ENCODE measurements at places on chromosomes 4 and X.

DNA sequence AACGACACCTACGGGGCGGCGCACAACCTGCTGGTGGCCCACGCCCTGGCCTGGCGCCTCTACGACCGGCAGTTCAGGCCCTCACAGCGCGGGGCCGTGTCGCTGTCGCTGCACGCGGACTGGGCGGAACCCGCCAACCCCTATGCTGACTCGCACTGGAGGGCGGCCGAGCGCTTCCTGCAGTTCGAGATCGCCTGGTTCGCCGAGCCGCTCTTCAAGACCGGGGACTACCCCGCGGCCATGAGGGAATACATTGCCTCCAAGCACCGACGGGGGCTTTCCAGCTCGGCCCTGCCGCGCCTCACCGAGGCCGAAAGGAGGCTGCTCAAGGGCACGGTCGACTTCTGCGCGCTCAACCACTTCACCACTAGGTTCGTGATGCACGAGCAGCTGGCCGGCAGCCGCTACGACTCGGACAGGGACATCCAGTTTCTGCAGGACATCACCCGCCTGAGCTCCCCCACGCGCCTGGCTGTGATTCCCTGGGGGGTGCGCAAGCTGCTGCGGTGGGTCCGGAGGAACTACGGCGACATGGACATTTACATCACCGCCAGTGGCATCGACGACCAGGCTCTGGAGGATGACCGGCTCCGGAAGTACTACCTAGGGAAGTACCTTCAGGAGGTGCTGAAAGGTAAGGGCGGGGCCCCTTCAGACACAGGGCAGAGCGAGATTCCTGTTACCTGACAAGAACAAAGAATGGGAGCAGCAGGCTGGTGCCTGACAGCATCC, 11.7 kb downstream of the RPL9 start:
- peak; percentile 55 for DNase-seq

DNA sequence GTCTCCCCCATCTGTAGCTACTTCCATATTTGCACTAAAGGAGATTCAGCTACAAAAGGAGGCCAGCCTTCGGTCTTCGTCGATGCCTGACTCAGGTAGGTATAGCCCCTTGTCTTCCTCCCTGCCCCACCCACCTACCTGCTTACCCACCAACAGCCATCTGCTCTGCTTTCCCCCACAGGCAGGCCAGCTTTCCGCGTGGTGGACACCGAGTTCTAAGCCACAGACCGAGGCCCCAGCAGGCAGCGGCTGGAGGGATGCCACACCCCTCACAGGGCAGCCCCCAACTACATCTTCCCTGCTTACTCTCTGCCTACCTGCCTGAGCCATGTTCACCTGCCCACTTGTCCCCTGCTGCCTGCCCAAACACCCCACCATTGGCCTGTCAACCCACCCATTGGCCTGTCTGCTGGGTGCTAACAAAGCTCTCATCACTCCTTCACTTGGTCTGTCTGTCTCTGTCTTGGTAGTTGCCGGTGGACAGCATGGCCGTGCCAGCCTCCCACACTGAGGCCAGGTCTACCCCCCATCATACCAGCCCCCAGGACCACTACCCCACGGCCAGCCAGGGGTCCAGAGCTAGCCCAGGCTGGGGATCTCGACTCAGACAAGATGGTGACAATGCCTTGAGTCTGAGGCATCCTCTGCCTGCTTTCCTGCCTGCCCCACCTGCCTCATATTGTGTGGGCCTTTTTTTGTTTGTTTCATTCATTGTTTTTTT, 4.1 kb upstream of the USP11 start:
- no peak for DNase-seq

GRCh38 chrX:13064599-13065143, 20.3 kb upstream of the FAM9C start:
- DNase-seq, result peak; percentile 64

GRCh38 chr4:148415500-148415899, 26.7 kb downstream of the NR3C2 start:
- no peak for DNase-seq

- DNase-seq, result no peak
These were observed 1.0 kb upstream of the PGRMC1 start for GRCh38 chrX:119235051-119235511.

- DNase-seq, result peak; percentile 73
These were observed 585 bp upstream of the SEC24D start for GRCh38 chr4:118836301-118837120.

DNA sequence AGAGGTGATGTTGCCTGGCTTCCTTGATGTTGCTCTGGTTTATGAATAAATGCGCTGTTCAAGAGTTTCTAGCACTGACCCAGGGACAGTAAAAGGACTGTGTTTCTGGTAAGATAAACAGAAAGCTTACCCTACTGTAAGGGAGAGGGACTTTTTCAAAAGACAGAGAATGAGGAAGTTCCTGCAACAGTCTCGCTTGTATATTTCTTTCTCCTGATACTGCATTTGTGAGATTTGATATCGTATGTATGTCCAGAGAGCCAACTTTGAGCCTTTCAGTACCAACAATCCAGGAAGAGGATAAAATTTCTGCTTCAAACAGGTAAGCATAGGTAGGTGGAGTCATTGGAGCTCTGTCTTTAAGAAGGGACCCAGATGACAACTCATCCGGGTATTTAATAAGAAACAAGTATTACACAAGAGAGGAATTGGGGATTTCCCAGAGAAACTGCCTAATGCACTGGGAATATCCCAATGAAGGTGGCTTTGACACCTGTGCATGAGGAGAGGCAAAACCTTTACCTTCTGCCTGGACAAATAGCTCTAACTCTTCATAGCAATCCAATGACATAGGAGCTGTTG, 773 bp downstream of the DAPP1 start:
- no peak for DNase-seq

DNA sequence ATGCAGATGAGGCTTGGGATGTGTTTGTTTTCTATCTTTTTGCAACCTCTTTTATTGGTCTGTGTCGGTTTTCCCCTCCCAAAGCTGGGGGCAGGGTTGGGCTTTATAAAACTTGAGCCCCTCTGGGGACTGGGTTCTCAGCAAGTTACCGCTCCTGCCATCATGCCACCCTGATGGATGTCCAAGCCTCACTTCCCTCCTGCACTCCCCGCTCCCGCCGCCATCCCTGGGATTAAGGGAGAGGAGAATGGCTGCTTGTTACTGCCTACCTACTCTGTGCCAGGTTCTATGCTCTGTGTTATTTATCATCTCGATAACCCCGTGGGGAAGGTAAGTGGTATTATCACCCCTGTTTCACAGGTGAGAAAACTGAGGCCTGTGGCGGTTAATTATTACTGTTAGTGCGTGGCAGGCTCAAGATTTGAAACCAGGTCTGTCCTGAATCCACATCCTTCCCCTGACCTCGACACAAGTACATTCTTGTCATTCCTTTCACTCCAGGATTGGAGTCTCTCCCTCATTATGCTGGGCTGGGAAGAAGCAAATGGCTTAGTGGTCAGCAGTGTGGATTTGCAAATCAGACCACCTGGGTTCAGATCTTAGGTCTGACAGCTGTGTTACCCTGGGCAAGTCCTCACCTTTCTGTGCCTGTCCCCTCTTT, 4.5 kb downstream of the UBA1 start:
- peak; percentile 29 for DNase-seq

- DNase-seq, result peak; percentile 87
These were observed 35.9 kb downstream of the ANTXR2 start for GRCh38 chr4:80036949-80037685.

- DNase-seq, result no peak
These were observed 8.5 kb downstream of the WFS1 start for GRCh38 chr4:6277935-6278800.

- no peak for DNase-seq
These were observed 97.5 kb upstream of the RPS6KA3 start for GRCh38 chrX:20364238-20364637.

DNA sequence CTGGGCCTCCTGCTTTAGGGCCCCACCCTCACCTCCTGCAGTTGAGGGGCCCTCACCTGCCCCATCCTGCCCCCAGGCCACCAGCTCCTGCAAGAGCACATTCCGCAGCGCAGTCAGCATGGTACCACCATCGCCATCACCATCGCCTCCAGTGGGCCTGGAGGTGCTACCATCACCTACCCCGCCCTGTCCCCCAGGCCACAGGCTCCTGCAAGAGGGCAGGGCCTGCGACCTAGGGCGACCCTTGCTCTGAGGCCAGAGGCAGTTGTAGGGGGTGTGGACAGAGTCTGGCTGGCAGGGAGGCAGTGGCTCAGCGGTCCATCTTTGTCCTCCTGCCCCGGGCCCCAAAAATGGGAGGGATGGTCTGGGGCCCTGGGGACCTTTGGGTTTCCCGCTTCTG, 3.9 kb upstream of the HAUS7 start:
- DNase-seq, result no peak

DNA sequence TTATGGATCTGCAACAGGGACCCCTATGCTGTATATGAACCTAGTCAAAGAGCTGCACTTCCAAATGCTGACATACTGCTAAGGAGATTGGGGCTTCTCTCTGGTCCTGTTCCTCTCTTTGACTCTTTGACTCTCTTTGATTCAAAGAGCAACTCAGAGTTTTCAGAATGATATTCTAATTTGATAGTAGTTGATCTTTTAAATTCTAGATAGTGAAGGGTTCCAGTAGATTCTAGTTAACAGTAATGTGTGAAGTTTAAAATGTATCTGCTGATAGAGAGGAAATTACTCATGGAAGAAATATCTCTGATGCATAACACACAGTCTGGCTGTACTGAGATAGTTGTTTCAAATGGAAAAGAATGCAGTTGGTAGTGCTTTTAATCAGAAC, 239.1 kb downstream of the RASL11B start:
- DNase-seq, result peak; percentile 86

- no peak for DNase-seq
These were observed 134.4 kb downstream of the DDX53 start for GRCh38 chrX:23134136-23134535.

DNA sequence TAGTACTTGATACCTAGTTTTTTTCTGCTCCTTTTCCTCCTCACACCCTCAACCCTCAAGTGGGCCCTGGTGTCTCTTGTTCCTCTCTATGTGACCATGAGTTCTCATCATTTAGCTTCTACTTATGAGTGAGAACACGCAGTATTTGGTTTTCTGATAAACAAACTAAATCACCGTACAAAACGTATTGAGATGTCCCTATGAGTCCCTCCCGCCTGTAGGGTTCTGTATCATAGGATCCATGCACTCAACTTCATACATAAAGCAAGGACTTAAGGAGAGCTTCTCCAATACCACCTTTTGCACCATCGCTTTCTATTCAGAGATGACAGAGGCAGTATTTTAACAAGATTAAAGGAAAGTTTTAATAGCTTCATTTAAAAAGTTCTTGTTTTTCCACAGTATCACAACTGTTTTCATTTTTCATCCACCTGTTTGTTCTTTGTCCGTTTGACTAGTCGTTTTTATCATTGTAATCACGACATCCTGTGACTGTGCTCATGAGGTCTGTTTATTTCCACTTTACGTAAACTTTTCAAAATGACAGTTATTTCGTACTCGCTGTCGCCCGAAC, 457 bp upstream of the RAB9A start:
- DNase-seq, result no peak

GRCh38 chr4:88078579-88078978, 71.1 kb downstream of the PKD2 start:
- DNase-seq, result no peak

DNA sequence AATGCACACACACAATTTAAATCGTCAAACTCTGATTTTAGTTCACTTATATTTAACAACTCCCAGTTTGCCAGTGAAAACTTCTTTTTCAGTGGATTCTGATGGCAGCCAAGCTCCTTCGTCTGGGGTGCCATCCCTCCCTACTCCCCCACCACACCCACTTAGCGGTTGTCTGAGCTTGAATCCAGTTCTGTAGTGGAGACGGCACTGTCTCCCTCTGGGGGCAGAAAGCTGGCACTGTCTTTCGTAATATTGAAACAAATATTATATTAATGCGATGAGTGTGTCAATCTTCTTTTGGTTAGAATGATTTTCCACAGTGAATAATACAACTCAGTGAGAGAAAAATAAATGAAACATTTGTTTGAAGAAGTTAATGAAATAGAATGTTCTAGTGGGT, 5.4 kb downstream of the MEPE start:
- peak; percentile 38 for DNase-seq

- peak; percentile 12 for DNase-seq
These were observed 873.5 kb downstream of the PDHA2 start for GRCh38 chr4:96713271-96713850.

- DNase-seq, result no peak
These were observed 555.9 kb upstream of the DIPK2B start for GRCh38 chrX:45756557-45756956.

DNA sequence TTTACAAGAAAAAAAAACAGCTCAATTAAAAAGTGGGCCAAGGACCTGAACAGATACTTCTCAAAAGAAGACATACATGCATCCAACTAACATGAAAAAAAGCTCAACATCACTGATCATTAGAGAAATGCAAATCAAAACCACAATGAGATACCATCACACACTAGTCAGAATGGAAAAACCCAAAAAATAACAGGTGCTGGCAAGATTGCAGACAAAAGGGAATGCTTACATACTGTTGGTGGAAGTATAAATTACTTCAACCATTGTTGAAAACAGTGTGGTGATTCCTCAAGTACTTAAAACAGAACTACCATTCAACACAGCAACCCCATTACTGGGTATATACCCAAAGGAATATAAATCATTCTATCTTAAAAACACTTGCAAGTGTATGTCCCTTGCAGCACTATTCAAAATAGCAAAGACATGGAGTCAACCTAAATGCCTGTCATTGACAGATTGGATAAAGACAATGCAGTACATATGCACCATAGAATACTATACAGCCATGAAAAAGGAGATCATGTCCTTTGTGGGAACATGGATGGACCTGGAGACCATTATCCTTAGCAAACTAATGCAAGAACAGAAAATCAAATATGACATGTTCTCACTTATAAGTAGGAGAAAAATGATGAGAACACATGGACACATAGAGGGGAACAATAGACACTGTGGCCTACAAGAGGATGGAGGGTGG, 97.6 kb downstream of the RAB28 start:
- no peak for DNase-seq

GRCh38 chr4:140448162-140448561, 20.7 kb upstream of the CLGN start:
- DNase-seq, result no peak

- no peak for DNase-seq
These were observed 63.2 kb downstream of the AASDH start for GRCh38 chr4:56324011-56324610.

GRCh38 chr4:130197946-130198345, 1102.0 kb downstream of the C4orf33 start:
- peak; percentile 1 for DNase-seq

DNA sequence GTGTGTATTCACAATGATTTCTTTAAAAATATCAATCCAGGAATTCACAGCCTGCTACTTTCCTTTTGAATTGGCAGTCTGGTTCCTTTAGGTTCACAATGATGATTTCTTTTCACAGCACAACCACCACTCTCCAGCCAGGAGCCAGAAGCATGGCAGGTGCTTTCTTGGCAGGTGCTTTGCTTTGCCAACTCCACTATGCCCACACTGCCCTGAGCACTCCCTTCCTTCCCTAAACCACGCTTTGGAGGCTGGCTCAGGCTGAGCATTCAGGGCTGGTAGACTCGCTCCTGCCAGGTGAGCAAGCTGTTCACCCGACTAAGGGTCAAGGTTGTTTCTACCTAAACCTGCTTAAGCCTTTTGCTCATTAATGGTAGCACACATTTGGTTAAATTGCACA, 184.5 kb downstream of the SH3KBP1 start:
- no peak for DNase-seq
